ENCODE measurements at places on chromosomes 11 and 22.

- DNase-seq: no peak
These were observed 1.7 kb upstream of the ABTB2 start for GRCh38 chr11:34359548-34359891.

DNA sequence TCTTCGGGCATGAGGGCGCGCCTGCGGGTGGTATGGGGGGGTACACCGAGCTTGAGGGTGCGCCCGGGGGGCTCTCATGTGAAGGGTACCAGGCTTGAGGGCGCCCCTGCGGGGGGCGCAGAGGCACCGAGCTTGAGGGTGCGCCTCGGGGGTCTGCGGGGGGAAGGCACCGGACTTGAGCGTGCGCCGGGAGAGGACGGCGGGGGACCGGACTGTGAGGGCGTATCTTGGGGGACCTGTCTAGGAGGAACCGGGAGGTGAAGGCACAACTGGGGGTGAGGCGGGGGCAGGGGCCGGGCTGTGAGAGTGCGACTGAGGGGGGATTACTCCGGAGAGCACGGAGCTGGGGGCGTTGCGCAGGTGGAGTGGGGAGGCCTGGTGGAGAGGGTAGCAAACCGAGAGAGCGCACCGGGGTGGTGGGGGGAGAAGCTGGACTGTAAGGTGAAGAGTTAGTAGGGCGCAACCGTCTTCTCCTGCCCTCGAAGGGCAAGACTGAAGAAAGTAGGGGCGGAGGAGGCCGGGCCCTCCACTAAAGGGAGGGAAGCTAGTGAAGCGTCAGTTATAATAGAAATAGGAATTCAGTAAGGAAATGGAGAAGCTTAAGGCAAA lies 1.1 kb upstream of the DDX6 start:
- DNase-seq: no peak

GRCh38 chr22:39556970-39557841 lies 13.3 kb upstream of the CACNA1I start:
- no peak for DNase-seq

DNA sequence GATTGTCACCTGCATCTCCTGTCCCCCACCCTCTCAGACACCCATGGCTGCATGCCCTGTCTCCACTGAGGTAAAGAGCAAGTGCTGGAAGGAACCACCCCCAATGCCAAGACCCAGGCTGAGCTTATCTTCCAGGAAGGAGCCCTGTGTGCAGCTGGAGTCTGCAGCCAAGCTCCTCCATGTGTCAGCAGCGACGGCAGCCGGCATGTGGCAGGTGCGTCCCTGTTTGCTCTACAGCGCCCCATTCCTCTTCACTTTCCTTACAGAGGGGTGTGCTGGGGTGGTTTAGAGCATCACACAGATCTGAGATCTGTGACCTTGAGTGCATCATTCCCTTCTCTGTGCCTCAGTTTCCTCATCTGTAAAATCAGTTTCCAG lies 7.7 kb upstream of the MN1 start:
- DNase-seq: no peak

DNA sequence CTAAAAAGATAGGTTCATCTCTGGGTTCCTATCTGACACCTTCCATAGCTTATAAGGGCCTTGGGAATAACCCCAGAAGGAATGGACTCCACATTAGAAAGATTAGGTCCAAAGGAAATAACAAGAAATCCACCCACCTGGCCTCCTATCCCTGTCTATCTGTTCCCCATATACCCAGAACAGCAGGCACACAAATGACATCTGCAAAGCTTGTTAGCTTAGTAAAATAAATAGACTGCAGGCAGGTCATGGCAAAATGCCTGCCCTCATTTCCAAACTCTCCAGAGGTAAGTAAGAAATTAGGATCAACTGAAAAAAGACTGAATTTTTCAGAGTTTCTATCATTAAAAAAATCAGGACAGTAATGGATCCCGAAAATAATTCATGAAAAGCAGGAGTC lies 489.5 kb downstream of the DLG2 start:
- no peak for DNase-seq

DNA sequence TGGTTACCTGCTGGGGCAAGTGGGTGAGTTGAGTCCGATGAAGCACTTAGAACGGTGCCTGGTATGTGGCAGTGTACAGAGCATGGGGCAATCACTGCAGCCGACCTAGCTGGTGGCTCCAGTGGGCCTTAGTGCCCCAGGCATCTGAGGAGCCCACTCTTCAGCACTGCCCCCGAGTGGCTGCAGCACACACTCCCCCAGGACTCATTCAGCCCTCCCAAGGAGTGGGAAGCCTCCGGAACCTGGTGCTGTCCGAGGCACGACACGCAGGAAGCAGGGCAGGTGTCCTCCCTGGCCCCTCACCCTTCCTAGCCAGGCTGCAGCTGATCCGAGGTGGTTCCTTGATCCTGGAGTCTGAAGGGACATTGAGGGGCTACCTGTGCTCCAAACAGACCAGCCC lies 42.4 kb upstream of the PRODH start:
- DNase-seq: no peak

DNA sequence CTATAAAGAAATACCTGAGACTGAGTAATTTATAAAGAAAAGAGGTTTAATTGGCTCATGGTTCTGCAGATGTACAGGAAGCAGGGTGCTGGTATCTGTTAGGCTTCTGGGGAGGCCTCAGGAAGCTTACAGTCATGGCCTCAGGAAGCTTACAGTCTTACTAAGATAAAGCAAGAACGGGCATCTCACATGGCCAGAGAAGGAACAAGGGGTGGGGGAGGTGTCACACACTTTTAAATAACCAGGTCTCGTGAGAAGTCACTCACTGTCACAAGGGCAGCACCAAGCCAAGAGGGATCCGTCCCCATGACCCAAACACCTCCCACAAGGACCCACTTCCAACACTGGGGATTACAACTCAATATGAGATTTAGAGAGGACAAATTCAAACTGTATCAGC lies 192.8 kb upstream of the B3GAT1 start:
- DNase-seq: no peak

- DNase-seq: no peak
These were observed 231.9 kb downstream of the KIRREL3 start for GRCh38 chr11:126768702-126769101.

GRCh38 chr11:62671236-62671607 lies 251 bp upstream of the UQCC3 start:
- DNase-seq: no peak

- no peak for DNase-seq
These were observed 73.8 kb upstream of the SESN3 start for GRCh38 chr11:95304777-95305176.

- no peak for DNase-seq
These were observed 441.0 kb downstream of the NTM start for GRCh38 chr11:131811383-131811782.

GRCh38 chr11:84289381-84289906 lies 1003.3 kb upstream of the CCDC90B start:
- DNase-seq: no peak

- no peak for DNase-seq
These were observed 10.3 kb downstream of the VPS37C start for GRCh38 chr11:61150706-61151544.

DNA sequence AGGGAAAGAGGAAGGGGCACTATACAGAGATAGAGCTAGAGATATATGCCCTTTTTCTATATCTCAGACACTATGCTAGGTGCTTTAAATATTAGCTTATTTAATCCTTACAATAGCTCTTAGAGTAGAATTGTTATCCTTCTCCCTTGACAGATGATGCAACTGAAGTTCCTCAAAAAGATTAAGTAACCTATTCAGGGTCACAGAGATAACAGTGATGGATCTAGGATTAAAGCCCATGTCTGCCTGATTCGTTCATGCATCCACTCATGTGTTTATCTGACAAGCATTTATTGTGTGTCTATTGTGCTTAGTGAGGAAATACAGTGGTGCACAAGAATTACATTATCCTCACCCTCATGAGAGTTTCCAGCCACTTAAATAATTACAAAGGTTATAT lies 8.7 kb downstream of the CCDC83 start:
- DNase-seq: no peak

- no peak for DNase-seq
These were observed 23.0 kb downstream of the MS4A6A start for GRCh38 chr11:60159868-60160267.

DNA sequence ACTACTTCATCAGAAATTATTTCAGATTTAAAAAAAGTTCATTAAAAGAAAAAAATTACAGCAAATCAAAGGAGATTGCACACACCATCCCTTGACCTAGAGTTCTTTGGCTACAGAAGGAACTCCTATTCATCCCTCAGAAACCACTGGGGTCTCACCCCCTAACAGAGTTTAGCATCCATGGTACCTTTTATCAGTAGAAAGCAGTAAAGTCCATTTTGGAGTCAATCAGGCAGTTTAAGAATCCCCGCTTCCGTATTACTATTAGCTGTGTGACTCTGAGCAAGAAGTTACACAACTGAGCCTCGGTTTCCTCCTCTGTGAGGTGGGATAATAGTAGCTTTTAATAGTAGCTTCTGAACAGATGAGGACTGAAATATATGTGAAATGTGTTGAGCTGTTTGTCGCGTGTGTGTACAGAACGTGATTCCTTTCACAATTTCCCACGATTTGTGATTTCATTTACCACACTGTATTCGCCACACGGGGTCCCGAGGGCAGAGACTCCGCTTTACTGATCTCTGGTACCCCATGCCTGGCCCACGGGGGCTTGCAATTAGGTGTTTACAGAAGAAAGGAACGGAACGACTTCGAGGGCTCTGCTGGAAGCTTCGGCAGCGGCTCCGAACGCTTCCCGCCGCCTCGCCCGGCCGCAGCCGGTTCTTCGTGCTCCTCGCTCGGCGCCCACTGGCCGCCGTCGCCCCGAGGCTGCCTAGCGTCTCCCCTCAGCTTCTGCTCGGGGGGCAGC lies 72.5 kb upstream of the ZBED5 start:
- DNase-seq: no peak

DNA sequence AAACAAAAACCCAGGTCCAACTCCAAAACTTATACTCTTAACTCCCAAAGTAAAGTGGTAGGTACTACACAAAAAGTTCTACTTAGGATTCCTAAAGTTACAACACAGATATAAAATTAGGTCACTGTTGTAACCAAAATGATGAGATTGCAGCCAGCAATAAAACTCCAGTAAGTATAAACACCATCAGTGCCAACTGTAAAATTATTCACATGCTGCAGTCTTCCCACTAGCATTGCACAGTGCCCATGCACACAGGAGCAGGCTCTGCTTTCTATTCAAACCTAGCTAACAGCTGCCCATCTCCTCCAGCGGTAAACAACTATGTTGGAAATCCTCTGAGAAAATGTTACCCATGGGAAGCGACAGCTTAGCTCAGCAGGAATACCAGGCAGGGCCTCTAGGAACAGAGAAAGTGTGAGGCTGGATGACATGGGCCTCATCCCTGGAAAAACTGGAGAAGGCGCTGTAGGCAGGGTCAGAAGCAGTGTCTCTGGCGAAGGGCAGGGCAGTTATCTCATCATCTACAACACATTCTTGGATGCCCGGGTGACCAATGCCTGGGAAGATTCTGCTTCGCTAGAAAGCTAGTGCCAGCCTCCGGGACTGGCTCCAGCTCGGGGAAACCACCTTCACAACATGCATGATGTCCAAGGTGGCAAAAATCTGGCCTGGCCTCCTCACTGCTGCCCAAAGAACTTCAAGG lies 9.1 kb downstream of the CPT1A start:
- DNase-seq: no peak

- DNase-seq: no peak
These were observed 189.2 kb upstream of the TBCEL start for GRCh38 chr11:120834686-120835210.

DNA sequence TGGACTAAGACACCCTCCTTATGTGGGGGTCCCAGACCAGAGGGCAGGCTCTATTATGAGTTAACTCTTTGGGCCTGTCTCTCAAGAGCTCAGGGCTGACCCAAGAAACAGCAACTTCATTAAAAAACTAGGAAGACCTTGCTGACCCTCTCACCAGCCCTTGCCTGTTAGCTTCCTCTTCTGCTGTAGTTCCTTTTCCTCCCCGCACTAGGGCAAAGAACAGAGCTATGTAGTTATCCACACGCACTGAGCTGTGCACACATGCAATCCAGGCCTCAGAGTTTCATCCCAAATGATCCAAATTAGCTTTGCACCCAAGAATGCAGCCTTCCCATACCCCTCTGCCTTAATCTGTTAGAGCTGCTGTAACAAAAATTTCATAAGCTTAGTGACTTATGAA lies 539.6 kb upstream of the CADM1 start:
- no peak for DNase-seq

- no peak for DNase-seq
These were observed 1196.3 kb downstream of the BRD1 start for GRCh38 chr22:48631288-48631863.

DNA sequence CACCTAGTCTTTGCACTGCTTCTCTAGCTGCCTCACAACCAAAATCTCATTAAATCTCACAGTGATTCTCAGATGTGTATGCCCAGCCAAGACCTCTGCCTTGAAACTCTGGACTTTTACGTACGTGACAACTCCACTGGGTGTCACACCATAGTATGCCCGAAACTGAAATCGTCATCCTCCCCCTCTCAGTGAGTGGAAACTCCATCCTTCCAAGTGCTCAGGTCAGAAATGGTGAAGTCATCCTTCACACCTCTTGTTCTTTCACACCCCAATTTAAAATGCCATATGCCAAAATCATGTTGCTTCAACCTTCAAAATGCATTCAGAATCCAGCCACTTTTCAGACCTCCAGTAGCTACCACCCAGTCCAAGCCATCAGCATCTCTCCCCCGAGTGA lies 42.5 kb downstream of the SFI1 start:
- no peak for DNase-seq

GRCh38 chr11:91946397-91946951 lies 278.1 kb upstream of the FAT3 start:
- DNase-seq: no peak

DNA sequence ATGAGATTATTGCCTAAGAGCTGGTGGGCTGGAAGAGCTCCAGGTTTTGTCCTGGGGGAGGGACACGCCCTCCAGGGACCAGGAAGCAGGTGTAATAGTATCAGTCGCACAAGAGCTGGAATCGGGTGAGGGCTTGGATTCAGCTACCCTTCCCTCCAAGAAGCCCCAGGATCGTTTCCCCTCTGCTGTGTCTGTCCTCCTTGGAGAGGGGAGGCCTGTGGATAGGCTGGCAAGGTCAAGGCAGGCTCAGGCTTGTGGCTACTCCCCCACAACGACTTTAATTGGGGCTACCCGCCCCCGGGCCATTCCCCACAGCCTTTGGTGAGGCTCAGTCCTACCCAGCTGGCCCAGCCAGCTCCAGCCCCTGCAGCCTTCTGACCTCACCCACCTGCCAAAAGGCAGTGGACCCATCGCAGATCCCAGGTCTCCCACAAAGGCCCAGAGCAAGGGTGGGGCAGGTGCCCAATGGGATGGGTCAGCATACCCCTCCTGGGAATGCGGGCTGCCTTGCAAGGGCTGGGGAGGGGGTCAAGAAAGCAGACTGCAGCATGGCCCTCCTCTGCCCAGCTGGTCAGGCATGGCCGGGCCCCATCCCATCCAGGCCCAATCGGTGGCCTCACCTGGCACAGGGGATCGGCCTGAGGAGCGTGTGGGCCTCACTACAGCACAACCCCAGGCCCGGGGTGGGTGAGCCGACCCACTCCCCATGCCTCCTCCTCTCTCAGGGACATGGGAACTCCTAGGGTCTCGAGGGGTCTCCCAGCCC lies 1.0 kb downstream of the CTSD start:
- DNase-seq: no peak
